ENCODE measurements at places on chromosomes 6 and 20. TPM values are rescaled to one million over a fixed set of nuclear protein-coding genes. Genes with fewer than 3 reads are reported as not detected.

DEFB118 gene
- not detected for total RNA-seq

ATRN gene
- total RNA-seq: 13.0 TPM

DNA sequence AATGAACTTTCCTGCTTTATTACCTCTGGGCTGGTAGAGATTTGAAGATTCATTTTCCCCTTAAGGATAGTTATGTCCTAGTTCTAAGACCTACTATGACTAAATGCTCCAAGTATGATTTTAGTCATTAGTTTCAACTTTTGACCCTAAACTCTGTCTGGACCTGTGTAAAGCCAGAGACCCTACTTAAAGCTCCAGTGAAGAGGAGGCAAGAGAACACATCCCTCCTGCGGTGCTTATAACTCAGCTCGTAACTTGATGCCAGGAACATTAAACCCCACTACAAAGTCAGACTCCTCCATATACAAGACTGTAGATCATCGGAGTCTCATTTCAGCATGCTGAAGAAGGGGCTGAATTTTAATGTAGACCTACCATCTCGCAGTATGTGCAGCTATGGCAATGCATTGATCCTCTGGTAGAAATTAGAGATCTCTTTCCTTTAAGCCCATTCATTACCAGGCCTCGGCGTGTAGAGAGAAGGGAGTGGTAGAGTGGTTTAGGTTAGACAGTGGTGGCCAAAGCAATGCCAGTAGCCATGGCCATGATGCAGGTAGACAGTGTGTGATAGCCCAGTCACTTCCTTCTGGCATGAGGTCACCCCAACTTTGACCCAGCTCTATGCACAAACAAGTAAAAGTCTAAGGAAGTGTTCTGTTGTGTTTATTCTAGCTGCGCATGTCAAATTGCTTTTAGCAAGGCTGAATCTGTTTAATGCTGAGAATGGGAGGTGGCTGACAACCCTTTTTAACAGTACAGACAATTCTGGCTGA, 34.8 kb upstream of the MYB start:
- H3K27me3 ChIP-seq: no peaks in the 10 kb centered on the region
- peaks cover 45% of the 10 kb centered on the region for H3K4me1 ChIP-seq
- H3K4me3 ChIP-seq: no peak overlapping the region
- no peak for DNase-seq
- H3K27ac ChIP-seq: no peak overlapping the region

GRCh38 chr6:110018486-110018885, 40.4 kb downstream of the GPR6 start:
- no peak overlapping the region for H3K27ac ChIP-seq
- peaks cover 16% of the 10 kb centered on the region for H3K4me1 ChIP-seq
- H3K4me3 ChIP-seq: no peak overlapping the region
- H3K36me3 ChIP-seq: no peaks in the 10 kb centered on the region

DNA sequence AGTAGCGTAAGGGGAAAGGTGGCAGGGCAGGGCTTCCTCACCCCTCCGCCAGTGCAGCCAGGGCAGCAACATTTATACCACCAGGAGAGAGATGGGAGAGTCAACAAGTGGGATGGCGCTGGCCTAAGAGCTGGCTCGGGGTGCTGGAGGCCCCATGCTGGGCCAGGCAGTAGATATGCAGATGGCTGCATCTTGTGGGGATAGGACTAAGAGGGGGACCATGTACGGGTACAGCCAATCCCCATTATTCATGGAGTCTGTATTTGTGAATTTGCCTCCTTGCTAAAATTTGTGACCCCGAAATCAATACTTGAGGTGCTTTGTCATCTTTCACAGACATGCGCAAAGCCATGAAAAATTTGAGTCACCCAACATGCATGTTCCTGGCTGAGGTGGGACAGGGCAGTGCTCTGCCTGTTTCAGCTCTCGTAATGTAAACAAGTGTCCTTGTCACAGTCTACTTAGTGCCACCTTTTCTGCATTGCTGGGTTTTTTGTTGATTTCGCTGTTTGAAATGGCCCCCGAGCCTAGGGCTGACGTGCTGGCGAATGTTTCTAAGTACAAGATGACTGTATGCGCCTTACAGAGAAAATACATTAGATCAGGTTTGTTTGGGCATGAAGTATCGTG, 27.5 kb upstream of the TAF8 start:
- peak overlapping the region; percentile 99 for H3K27ac ChIP-seq
- DNase-seq: no peak
- H3K4me3 ChIP-seq: peak overlapping the region; percentile 75
- H3K4me1 ChIP-seq: peaks cover 84% of the 10 kb centered on the region
